Fibroblast of skin of back (primary cell): ENCODE measurements at places on chromosomes 1 and 21.

DNA sequence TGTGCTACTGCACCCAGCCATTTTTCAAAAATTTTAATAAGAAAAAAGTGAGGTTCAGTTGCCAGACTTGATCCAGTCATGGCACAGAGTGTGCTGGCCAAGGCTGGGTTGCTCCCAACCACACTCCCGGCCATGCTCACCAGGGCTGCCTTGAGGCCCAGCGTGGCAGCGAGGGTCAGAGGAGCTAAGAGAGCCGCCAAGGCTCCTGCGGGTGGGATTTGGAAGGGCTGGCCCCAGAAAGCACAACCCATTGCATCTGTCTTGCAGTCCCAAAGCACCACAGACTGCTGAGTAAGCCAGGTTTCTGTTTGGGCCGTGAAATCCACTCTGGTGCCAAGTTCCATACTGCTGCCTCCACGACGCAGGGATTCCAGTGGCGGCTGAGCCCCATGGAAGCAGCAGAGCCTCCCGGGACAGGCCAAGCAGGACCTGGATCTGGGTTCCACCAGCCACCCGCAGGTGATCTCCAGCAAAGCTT, 22.6 kb downstream of the ZBTB17 start:
- DNase-seq = no peak

GRCh38 chr1:52613636-52614373, 11.6 kb downstream of the GPX7 start:
- DNase-seq = no peak

GRCh38 chr21:36247316-36248010, 72.5 kb upstream of the MORC3 start:
- DNase-seq = peak; percentile 81

DNA sequence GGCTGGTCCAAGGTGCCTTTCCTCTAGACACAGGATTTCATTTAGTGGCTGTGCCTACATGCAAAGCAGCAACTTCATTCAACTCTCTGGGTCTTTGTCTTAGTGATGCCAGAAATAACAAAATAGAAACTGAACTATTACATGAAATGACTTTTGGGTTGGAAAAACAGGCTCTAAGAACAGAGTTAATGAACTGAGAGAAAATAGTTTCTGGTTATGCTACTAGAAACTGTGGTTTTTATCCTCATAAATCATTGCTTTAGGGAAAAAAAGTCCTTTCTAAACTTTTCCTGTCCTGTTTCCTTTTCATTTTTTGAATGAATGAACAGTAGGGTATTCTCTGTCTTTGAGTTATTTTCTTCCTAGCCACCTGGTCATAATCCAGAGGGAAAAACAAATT, 424.0 kb downstream of the KIF26B start:
- DNase-seq = no peak

DNA sequence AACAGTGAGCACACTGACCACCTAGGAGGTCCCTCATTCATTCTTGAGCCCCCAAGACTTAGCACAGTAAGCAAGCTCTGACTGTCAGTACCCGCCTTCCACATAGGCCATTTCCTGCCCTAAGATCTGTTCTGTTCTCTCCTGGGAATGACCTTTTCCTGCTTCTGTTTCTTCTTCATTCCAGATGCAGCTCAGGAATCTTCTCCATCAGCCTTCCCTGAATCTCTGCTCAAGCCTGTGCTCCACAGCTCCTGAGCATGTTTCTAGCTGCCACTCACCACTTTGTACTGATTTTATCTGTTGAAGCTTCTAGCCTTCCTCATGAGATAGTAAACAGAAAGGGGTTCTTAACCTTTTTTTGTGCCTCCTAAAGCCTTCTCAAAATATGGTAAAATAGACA, 56.6 kb downstream of the ZNF281 start:
- DNase-seq = peak; percentile 62

DNA sequence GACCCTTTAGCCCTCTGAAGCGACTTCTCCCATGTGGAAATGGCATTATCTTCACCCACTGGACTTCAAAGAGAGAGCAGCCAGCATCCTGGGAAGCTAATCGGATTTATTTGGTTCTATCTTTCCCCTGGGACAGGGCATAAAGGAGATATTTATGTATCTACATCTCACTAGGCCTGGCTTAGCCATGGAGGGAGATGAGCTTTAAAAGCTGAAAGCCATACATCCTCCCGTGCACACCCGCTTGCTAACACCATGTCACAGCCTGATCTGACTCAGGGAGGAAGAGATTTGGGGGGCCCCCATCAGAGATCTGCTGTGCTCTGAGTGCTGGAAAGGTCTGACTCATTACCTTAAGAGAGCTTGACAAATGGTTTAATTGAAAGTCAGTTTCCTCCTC, 155.9 kb downstream of the PLXNA2 start:
- DNase-seq = no peak

DNA sequence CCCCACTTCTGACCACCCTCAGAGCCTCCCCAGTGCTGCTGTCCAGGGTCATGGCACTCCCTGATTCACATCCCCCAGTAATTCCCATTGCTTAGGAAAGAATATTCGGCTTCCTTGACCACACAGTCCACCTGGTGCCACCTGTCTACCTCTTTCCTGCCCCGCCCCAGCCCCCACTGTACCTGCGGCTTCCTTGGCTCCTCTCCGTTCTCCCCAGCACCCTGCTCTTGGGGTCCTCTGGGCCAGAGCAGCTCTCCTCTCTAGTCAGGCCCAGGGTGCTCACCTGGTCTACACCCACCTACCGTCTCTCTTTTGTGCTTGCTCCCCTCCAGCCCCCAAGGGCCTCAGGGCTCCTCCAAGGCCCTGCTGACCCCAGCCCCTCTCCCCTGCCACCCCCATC, 142.6 kb downstream of the PEX14 start:
- DNase-seq = no peak
